BE2C (cell line): ENCODE measurements at places on chromosomes 4 and X.

GRCh38 chrX:134633832-134634231 is 24.4 kb downstream of the PLAC1 start:
- no peak for DNase-seq

DNA sequence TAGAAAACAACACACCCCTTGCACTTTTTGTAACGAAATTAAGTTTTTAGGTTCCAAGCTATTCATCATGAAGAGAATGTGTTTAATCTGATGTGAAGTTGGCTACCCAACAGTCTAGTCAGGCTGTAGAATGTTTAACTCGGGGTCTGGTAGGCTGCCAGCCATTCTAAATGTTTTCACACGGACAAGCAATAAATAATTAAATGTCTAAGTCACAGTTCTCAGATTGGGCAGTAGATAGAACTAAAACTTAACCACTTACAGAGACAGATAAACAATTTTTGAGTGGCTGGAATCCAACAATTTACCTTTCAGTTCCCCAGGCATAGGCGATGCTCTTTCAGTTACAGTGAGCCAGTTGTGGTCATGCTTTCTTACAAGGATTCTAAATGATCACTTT is 66.5 kb downstream of the CHIC2 start:
- DNase-seq: no peak

DNA sequence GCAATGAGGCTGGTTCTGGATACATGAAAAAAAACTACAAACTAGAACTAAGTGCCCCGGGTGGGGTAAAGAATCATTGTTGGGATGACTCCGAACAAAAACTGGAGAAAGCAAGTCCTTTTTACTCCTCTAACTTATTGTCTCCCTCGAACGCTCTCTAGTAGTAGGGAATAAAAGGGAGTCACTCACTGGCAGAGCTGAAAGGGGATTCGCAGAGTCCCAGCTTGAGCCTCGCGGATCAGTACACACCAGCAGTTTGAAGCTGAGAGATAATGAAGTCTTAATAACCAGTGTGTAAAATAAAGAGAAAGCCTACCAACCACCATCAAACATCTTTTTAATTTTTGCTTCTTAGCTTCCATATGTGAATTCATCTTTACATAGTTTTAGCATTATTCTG is 521.9 kb upstream of the ARX start:
- DNase-seq: no peak

GRCh38 chr4:3213106-3213425 is 35.9 kb upstream of the MSANTD1 start:
- DNase-seq: no peak

- no peak for DNase-seq
Observed at GRCh38 chr4:152079543-152080293, 318.9 kb upstream of the GATB start.

DNA sequence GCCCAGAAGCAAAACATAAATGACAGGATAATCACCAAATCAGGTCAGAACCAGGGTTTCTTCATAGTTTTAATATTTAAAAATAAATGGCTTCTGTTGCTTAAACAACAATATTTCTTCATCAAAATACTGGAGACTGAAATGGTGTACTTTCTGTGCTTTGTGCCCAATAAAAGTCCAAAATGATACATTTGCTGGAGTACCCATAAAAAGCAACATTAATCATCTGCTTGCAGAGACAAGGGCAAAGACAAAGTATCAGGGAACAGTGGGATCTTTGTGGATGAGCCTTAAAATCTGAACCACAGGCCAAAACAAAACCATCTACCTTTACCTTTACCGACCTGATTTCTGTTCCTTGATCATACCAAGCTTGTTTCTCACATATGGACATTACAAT is 683.9 kb upstream of the ATOH1 start:
- DNase-seq: no peak

DNA sequence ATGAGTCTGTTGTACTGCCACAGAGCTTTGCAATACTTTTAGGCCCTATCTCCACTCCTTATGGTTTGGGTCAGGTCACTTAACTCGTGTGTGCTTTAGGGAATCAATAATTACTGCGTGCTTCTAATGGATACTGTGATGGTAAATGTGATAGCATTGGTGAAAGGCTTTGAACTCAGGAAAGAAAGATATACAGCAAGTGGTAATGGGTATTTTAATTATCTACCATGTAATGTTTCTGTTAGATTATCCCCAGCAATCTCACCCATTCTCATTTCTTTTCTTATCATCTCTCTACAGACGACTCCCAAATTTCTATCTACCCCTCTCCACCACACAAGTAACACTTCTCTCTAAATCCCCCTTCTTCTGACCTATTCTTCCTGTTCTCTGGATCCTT is 128.6 kb downstream of the GPC3 start:
- DNase-seq: no peak

- peak; percentile 44 for DNase-seq
Observed at GRCh38 chr4:168409089-168409801, 71.0 kb downstream of the DDX60L start.

DNA sequence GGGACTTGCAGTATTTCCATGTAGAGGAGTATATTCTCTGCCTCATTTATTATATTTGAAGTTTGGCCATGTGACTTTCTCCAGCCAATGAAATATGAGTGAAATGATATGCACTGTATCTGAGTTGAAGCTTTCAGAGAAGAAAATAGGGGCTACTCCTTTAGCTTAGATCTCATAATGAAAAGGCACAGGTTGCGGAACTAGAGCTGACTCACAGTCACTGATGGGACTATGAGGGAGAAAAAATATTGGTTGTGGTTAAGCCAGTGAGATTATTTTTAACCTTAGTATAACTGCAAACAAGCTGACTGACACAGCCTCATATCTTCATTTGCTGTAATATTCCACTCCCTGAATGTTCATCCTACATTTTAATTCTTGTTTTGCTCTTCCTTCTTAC is 1104.3 kb downstream of the RPA4 start:
- DNase-seq: no peak
